ENCODE measurements at places on chromosomes 5 and 9.

DNA sequence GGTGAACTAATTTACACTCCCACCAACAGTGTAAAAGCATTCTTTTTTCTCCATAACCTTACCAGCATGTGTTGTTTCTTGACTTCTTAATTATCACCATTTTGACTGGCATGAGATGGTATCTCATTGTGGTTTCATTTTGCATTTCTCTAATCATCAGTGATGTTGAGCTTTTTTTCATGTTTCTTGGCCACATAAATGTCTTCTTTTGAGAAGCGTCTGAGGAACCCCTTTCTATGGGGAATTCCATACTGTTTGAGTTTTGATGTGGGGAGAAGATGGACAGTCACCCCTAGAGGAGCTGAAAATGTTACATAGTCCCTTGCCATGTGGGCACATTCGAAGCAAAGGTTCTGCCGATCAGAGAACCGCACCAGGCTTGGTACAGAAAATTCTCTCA lies 207.0 kb upstream of the SLC30A5 start:
- DNase-seq, result no peak

GRCh38 chr9:29348999-29349398 lies 1775.7 kb upstream of the C9orf72 start:
- no peak for DNase-seq

DNA sequence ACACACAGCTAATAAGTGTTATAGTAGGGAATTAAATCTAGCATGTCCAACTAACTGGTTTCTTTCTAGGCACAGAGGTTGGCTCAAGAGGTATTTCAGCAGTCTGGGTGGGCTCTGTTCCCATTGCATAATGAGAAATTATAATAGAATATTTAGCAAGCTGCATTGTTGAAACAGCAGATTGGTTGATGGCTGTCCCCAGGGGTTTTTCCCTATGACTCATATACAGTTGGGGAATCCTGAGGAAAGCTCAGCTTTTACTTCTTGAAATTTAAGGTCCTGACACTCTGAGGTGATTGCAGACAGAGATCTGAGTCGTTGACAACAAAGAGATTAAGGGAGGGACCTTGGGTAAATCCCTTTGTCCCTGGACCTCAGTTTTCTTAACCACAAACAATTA lies 38.3 kb upstream of the TNFSF8 start:
- DNase-seq, result no peak

- DNase-seq, result no peak
Measured at GRCh38 chr5:137071931-137072330, 427.2 kb downstream of the SPOCK1 start.

DNA sequence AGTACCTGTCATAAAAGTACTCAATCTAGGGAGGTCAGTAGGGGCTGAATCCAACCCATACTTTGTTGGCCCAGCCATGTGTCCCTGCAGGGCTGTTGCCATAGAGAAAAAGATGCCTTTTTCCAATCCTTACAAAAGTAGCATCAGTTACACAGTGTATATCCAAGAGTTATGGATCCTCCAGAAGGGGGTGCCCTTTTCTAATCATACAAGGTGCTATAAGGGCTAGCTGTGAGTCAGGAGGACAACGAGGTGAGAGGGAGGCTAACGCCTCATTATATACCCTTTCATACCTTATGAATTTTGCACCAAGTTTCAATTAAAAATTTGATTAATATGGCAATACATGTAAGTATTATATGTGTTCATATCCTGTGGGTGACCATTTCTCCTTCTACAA lies 4.8 kb downstream of the KIAA0825 start:
- no peak for DNase-seq

DNA sequence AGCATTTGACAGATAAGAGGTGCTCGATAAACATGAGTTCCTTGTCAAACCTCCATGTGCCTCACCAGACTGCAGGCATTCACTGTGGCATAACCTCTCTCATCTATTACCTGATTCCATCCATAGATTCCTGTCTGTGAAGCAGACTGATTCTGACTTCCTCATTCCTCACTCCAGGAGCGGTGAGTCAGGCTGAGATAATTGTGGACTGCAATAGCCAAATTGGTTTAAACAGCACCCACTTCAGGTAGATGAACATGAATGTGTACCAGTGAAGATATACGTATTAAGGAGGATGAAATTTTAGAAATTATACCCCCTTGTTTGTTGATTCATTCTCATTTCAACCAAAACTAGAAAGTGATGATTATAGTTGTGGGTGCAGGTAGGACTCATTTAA lies 391.2 kb downstream of the HINT1 start:
- DNase-seq, result no peak

- no peak for DNase-seq
Measured at GRCh38 chr9:95876595-95876994, 1.1 kb downstream of the ERCC6L2 start.

DNA sequence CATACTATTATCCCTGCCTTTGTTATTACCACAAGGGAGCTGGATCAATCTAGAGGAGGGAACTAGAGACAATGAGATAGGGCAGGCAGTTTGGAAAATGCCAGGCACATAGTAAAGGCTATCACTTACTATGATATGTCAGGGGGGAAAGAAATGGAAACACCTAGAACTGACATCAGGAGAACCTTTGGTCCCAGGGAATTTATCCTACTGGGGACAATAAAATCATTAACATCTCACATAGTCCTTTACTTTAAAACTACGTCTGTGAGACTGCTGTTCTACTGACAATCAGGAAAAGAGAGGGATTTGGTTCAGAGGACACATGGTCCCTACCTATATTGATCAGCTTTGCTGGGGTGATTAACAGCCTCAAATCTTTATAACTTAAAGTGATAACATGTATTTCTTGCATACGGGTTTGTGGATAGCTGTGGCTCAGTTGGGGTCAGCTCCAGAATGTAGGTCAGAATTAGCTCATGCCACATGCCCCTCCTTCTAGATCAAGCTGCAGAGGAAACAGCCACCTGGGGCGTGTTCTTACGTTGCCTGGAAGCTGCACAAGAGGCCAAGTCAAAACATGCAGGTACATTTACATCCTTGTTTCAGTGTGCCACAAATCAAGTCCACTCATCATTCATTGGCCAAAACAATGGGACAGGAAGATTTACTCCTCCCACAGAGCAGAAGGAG lies 43.9 kb upstream of the ALDOB start:
- no peak for DNase-seq

GRCh38 chr5:68260467-68260866 lies 44.9 kb downstream of the PIK3R1 start:
- DNase-seq, result no peak

Data from cortex of kidney (tissue), 1 donor.